ENCODE measurements at places on chromosomes 4 and X.

DNA sequence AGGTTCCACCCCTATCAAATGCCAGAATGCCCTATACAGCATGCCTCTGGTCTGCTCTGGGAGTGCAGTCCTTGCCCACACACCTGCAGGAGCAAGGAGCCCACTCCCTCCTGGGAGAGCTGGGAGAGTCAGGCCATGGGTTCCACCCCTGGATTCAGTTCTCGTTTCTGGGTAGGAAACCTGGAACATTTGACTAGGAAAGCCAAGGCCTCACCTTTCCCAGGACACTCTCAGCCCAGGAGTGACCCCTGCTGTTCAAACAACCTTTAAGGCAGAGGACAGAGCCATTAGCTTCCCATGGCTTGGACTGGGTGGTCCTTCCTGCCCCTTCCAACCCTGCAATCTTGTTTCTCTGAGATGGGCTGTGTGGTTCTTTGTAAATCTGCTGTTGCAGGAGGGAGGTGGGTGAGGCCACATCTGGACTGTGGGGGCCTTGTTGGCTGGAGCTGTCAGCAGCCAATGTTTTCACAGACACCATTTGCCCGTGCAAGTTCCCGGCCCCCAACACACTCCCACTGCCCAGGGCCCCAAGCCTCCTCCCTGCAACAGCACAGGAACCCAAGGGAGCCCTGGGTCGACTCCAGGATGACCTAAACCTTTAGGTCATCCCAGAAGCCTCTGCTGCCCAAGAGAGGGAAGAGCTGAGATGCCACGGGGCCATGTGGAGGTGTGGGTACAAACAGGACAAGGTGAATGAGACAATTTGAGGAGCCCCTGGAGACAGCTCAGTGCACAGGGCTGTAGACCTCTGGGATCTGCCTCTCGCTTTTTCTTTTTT, 104.4 kb downstream of the PJA1 start:
- no peak for DNase-seq

DNA sequence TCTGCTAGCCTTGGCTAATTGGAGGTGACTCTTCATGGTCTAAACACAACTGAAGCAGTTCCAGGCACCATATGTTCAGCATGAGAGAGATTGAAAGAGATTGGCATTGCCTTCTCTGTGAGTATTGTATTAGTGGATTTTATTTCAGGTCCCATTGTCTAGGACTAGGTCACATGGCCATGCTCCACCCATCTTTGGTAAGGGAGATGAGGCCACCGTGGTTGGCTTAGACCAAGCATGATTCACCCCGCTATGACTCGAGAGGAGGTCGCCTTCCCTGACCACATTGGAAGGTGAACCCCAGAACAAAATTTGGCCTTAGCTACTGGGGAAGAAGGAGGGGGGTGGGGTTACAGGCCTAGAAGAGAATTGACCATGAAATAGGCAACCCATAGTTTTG, 109.9 kb upstream of the BCOR start:
- peak; percentile 0 for DNase-seq

GRCh38 chr4:174873931-174874330, 44.2 kb upstream of the ADAM29 start:
- DNase-seq: no peak

GRCh38 chrX:108025954-108026600, 18.8 kb upstream of the VSIG1 start:
- no peak for DNase-seq

- DNase-seq: no peak
These were observed 105.7 kb upstream of the PTCHD1 start for GRCh38 chrX:23228950-23229448.

DNA sequence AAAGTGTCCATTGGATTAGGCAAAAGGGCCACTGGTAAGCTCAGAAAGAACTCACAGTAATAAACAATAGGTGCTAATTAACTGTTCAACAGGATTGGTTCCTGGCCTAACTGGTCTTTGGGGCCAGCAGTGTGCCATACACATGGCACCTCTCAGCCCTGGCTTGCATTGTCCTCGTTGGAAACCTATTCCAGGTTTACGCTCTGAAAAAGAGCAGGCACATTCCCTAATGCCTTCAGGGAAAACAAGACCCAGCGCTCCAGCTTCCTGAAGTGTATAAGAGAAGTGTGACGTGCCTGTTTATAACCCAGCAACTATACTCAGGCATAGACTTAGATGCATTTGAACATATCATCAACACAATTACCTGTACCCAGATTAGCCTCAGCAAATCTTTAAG, 51.9 kb upstream of the RBM47 start:
- DNase-seq: no peak

- DNase-seq: no peak
These were observed 2.2 kb downstream of the GRID2 start for GRCh38 chr4:92305878-92306520.

Measured in esophagus squamous epithelium (tissue), 5 donors.